ENCODE measurements at places on chromosomes 16 and 17.

DNA sequence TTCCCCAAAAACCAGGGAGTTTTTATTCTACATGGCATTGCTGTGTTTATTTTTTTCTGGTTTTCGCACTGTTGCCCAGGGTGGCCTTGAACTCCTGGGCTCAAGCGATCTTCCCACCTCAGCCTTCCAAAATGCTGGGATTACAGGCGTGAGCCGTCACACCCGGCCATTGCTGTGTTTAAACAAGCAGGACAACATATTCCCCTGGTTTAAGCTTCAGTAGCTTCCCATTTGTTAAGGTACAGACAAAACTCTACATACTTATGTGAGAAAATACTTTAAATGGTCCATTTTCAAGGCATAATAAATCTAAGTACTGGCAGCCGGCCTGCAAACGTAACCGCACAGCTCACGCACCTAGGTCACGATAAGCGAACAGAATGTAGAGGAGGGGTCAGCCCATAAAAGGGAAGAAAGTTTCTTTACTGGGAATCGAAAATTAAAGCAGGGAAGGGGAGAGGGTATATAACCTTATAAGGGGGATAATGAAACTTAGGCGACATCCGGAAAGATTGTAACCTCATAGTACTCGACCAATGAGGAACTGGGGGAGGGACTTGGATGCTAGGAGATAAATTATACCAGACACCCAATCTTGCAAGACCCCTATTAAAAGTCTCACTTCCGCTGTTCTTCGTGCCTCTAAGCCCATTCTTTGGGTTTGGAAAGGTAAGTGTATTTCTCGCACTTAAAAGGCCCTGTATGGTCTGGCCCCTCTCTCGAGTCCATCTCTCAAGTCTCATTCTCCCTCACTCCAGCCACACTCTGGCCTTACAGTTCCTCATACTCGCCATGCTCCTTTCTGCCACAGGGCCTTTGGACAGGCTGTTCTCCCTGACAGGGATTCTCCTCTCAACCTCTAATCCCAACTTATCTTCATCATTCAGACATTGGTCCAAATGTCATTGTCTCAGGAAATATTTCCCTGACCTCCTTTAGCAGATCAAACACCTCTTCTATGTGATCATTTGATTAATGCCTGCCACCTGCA lies 59.2 kb downstream of the TEX14 start:
- DNase-seq = no peak

DNA sequence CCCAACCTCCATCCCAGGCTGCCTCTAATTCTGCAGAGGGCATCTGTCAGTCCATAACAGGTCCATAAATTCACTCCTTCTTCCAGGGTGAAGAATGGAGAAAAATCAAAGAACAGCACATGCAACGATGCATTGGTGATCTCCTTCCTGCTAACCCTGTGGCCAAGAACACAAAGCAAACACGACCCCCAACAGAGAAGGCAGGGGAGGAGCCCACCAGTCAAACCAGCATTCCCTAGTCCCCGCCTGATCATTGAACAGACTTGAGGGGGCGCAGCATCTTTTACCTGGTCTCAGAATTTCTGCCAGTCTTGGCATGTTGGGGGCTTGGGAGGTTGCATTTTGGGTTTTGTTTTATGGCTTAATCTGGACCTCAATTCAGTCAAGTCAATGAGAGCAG lies 476.0 kb downstream of the SLC39A11 start:
- no peak for DNase-seq

DNA sequence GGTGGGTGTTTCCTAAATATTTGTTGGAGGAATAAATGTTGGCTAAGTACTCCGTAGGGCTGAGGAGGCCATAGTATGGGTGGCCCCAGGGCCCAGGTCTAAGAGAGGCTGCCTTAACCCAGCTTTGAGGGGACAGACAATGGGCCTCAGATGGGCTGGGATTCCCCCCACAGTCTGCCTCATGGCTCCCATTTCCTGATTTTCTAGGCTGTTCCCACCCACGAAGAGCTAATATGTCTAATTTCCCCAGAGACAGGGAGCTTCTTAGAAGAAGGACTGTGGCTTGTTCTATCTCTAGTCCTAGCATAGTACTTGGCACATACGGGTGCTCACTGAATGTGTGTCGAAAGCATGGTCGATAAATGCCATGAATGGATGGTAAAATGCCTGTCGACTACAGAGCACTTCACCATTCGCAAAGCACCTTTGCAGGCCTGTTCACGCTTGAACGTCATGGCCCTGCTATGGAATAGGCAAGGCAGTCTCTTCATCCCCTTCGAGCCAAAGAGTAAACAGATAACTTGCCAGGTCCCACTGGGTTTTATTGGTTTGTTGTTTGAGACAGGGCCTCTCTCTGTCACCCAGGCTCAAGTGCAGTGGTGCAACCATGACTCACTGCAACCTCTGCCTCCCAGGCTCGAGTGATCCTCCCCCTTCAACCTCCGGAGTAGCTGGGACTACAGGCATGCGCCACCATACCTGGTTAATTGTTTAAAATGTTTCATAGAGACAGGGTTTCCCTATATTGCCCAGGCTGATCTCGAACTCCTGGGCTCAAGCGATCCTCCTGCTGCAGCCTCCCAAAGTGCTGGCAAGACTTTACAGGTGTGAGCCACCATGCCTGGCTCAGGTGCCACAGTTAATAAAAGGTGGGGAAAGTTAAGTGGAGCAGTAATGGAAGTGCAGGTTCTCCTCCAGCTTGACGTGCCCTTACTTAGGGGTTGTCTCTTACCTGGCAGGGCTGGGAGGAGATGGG lies 9.7 kb downstream of the CHAD start:
- no peak for DNase-seq

DNA sequence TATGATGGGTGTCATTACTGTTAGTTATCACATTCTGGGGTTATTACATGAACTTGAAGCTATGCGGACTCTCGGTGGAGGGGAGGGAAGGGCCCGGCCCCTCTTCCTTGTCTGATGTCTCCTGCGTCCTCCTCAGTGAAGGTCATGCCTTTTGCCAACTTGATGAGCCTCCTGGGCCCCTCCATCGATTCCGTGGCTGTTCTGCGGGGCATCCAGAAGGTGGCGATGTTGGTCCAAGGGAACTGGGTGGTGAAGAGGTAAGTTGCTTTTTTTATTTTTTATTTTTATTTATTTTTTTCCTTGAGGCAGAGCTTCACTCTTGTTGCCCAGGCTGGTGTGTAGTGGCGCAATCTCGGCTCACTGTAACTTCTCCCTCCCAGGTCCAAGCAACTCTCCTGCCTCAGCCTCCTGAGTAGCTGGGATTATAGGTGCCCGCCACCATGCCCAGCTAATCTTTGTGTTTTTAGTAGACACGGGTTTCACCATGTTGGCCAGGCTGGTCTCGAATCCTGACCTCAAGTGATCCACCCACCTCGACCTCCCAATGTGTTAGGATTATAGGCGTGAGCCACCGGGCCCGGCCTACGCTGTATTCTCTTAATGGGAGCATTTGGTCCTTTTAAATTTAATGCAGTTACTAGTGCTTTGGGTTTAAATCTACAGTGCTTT lies 21.6 kb downstream of the POLR3E start:
- DNase-seq = no peak

- DNase-seq = no peak
Observed at GRCh38 chr17:16919663-16920627, 52.0 kb downstream of the TNFRSF13B start.

GRCh38 chr16:1474082-1474795 lies 589 bp downstream of the CLCN7 start:
- DNase-seq = no peak

DNA sequence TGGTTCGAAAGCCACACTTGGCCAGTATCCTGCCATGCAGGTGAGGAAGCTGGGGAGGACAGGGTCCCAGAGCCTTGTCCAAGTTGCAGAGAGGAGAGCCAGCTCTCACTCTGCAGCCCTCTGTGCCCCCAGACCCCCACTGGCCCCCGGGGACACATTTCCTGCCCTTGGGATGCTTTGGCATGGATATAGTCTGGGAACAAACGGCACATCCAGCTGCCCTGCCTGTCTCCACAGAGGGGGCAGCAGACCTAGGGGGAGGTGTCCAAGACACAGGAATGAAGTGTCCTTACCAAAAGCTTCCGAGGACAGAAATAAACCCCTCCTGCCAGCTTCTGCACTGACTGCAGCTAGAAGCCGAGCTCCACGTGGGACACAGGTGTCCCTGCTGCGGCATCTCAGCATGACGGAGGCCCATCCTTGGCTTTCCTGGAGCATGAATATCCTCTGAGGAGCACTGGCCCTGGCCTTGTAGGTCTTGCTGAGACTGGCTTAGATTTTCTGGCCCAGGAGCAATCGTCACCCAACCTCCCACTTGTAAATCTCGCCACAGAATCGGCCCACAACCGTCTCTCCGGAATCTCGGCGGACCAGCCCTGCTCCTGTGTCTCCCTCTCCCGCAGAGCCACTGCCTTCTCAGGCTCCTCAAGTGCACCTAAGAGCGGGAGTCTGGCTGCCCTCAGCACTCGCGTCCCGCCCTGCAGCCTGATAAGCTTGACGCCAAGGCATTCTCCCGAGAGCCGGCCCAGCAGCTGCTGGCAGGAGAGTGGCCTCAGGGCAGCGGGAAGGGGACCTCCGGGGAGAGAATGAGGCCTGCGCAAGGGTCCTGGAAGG lies 1.1 kb upstream of the CAPN15 start:
- no peak for DNase-seq

GRCh38 chr17:64679710-64680216 lies 17.7 kb upstream of the SMURF2 start:
- peak; percentile 63 for DNase-seq

GRCh38 chr16:26787924-26788323 lies 278.8 kb upstream of the C16orf82 start:
- no peak for DNase-seq

GRCh38 chr16:1290063-1290501 lies 19.4 kb upstream of the UBE2I start:
- DNase-seq = no peak

- DNase-seq = no peak
Observed at GRCh38 chr16:78993346-78993745, 607.2 kb downstream of the MAF start.

DNA sequence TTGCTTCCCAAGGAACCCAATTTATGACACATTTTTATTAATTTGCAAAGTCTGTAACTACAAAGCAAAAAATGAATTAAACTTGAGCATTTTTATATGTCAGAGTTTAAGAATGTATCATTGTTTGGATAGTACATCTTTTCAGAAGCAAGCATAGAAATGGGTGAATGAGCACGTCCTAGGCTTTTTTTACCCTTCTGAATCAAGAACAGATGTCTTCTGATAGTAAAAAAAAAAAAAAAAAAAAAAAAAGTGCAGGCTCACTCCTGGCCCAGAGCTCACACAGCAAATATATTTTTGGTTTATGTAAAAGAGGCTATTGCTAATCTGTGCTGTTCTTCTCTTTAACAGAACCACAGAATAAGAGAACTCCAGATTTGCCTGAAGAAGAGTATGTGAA lies 6.3 kb downstream of the TERF2IP start:
- DNase-seq = no peak

DNA sequence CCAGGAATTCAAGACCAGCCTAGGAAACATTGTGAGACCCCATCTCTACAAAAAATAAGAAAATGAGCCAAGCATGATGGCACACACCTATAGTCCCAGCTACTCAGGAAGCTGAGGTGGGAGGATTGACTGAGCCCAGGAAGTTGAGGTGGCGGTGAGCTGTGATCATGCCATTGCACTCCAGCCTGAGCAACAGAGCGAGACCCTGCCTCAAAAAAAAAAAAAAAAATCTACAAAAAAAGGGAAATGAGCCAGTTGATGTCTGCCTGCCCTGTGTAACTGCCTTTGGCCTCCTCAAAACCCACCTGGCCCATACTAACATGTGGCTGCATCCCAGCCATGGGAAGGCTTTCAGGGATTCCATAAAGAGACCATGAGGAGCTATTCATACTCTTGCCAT lies 4.5 kb downstream of the RANBP10 start:
- DNase-seq = no peak

GRCh38 chr16:22217890-22218730 lies 12.0 kb downstream of the EEF2K start:
- no peak for DNase-seq

DNA sequence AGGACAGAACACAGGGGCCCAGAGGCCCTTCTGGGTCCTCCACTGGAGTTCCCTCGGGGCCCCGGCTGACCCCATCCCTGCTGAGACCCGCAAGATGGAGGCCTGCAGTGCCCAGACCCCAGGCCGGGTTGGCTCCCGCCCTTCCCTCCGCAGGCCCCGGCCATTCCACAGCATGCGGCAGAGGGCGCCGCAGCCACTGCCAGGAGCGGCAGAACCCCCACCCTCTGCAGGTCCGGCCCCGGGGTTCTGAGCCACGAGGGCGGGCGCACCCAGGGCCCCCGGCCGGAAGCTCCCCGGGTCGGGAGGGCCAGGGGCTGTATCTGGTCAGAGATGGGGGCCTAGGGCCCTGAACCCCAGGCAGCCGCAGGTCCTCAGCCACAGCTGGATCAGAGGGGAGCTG lies 2.4 kb upstream of the PERCC1 start:
- no peak for DNase-seq

DNA sequence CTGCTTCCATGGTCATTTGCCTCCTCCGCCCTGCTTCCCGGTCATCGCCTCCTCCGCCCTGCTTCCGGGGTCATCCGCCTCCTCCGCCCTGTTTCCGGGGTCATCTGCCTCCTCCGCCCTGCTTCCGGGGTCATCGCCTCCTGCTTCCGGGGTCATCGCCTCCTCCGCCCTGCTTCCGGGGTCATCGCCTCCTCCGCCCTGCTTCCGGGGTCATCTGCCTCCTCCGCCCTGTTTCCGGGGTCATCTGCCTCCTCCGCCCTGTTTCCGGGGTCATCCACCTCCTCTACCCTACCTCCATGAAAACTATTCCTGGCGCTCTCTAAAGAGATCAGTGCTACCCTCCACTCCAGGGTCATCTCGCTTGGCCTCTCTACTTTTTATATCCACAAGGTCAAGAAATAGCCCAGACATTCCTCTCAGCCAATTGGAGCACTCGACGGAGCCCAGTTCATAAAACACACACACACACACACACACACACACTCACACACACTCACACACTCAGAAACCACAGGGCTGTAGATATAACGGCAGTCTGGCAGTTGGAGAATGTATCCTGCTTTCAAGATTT lies 44.8 kb downstream of the TRARG1 start:
- DNase-seq = no peak

DNA sequence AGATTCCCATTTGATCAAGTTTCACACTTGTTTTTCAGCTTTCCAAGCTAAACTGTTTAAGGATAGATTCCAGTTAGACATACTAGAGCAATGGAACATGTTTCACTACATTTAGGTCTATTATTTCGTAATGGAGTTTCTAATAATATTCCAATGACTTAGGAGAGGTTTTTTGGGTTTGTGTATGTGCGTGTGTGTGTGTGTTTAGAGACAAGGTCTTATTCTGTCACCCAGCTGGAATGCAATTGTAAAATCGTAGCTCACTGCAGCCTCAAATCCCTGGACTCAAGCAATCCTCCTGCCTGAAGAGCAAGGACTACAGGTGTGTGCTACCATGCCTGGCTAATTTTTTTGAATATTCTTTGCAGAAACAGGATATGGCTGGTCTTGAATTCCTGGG lies 426.3 kb downstream of the ZFHX3 start:
- no peak for DNase-seq

- no peak for DNase-seq
Observed at GRCh38 chr17:82301916-82302567, 15.4 kb downstream of the CD7 start.

GRCh38 chr17:17119533-17119932 lies 77.3 kb downstream of the MPRIP start:
- no peak for DNase-seq

Data from forelimb muscle (tissue), 1 donor.